ENCODE measurements at places on chromosomes 5 and 9.

- DNase-seq: no peak
Observed at GRCh38 chr5:2848619-2849018, 97.1 kb upstream of the IRX2 start.

- no peak for DNase-seq
Observed at GRCh38 chr9:127279717-127280285, 15.2 kb downstream of the GARNL3 start.

DNA sequence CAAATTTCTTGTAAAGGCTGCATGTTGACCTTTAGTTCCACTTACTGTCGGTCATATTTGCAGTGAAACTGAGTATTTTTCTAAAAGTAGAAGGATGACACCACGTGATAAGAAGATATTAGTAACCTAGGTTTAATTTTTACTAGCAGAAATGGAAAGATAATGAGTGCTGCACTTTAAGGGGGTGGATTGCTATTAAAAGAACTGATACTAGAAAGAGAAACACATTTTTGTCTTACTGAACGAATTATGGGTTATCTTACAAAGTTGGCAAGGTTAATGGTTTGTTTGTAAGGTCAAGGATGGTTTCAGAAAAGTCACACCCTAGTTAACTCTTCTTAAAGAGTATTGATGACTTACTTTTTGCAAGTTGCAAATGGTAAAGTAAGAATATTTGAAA is 2.4 kb downstream of the MACIR start:
- DNase-seq: no peak

- DNase-seq: no peak
Observed at GRCh38 chr5:149757197-149757947, 27.3 kb downstream of the PPARGC1B start.

- DNase-seq: no peak
Observed at GRCh38 chr5:33975852-33976251, 8.6 kb downstream of the SLC45A2 start.

DNA sequence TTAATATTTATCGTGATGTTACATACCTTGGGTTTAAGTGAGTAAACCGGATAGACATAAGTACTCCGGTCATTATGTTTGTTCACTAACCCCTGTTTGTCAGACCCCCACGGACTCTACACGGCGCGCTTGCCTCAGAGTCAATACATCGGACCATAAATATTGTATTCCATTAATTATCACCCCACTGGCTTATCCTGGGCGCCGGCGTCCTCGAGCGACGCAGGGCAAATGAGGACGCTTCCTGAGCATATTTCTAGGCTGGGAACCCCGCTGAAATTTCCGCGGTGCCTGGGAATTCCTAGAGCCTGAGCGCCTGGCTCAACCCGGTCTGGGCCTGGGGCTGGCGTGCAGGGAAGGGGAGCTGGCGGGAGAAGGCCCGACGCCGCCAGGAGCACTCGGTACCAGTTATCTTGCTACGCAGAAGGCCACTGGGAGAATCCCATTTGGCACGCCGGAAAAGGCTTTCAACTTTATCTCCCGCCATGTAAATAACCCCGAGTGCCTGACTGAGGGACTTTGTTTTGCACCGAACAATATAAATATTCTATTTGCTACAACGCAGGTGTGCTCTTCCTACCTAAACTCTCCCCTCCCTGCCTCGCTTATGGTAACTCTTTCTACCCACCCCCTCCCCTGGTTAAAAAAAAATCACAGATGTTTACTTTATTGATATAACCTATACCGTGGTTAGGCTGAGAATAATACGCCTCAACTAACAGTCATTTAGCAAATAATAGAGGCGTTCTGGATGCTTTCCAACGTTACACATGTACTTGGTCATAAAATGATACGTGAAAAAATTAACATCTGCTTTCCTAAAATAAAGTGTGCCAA is 19.4 kb downstream of the NR2F1 start:
- DNase-seq: no peak

- DNase-seq: no peak
Observed at GRCh38 chr5:133927300-133928180, 40.9 kb downstream of the C5orf15 start.

- no peak for DNase-seq
Observed at GRCh38 chr9:15572200-15572770, 19.4 kb downstream of the CCDC171 start.

GRCh38 chr9:112384690-112385089 is 4.8 kb downstream of the HSDL2 start:
- no peak for DNase-seq

DNA sequence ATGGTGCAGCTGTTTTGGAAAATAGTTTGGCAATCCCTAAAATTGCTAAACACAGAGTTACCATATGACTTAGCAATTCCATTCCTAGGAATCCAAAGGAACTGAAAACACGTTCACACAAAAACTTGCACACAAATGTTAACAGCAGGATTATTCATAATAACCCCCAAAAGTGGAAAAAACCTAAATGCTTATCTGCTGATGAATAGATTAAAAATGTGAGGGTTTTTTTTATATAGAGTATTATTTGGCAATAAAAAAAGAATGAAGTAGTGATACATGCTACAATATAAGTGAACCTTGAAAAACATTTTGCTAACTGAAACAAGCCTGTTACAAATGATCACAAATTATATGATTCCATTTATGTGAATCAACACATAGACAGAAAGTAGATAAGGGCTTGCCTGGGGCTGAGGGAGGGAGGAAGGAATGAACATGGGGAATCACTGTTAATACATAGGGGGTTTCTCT is 45.1 kb upstream of the TRIO start:
- DNase-seq: no peak

DNA sequence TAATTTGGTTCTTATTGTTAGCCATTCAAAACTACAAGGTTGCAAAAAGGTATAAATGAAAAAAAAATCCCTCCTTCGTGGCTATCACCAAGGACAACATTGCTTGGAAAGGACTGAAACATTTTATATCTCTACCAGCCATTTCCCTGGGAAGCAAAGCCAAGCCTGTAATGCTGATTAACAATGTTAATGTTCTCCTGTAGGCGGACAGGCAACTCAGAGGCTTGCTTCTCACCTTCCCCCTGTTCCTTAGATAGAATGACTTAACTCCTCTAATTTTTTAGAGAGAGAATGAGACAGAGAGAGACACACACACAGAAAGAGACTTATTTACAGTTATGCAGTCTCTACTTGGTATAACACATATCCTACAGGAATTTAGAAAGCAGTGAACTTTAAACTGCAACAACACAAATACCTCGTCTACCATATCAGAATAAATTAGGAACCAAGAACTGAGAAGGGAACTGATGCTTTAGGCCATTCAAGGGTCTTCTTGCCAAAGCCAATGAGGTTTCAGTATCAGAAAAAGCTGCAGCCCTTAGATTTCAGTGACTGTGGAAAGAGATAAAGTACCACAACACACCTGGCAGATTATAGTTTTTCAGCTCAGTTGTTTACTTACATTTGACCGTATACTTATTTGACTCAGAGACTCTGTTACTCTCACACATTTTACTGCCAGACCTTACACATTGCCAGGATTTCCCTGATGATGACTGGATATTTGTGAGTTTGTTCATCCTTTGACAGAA is 20.9 kb upstream of the MAN2A1 start:
- no peak for DNase-seq

- no peak for DNase-seq
Observed at GRCh38 chr9:112971415-112971814, 40.6 kb downstream of the ZNF883 start.

GRCh38 chr9:4066120-4066519 is 233.7 kb downstream of the GLIS3 start:
- no peak for DNase-seq

DNA sequence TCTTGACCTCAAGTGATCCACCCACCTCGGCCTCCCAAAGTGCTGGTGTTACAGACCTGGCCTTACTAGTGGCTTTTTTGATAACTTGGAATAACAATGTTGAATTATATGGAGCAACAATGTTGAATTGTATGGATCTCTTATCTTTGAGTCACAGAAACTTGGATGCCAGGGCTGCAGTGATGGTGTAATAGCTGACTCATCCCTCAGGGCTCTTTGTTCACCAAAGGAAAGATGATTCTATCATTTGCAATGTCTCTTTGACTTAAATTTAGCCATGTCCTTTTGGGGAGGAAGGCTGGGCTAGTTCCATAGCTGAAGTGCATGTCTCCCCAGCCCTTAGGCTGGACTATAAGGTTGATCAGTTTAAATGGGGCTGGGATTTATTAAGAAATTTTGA is 172.3 kb downstream of the PDZD2 start:
- DNase-seq: no peak

GRCh38 chr5:31453522-31453921 is 78.4 kb downstream of the DROSHA start:
- DNase-seq: no peak

DNA sequence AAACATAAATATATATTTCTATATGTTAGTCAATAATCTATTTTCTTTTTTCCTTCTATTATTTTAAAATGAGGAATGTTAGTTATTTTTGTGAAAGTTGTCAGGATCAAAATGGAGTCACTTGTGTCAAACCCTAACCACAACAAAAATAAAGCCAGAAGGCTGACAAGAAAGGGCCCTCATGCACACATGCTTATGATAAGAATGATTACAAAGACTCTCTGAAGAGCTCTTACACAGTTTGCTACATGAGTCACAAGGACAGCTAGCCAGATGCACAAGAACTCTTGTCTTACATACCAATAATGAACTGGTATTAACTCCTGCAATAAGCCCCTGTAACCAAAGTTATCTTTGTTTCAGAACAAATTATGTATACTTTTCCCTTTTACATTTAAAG is 64.7 kb downstream of the GGTA1 start:
- DNase-seq: no peak

GRCh38 chr5:53643445-53643844 is 83.0 kb downstream of the NDUFS4 start:
- no peak for DNase-seq

GRCh38 chr5:113488645-113489184 is 462 bp upstream of the MCC start:
- DNase-seq: no peak

GRCh38 chr9:79656169-79656568 is 84.4 kb downstream of the TLE4 start:
- no peak for DNase-seq

GRCh38 chr9:6997330-6997729 is 239.6 kb downstream of the KDM4C start:
- no peak for DNase-seq

DNA sequence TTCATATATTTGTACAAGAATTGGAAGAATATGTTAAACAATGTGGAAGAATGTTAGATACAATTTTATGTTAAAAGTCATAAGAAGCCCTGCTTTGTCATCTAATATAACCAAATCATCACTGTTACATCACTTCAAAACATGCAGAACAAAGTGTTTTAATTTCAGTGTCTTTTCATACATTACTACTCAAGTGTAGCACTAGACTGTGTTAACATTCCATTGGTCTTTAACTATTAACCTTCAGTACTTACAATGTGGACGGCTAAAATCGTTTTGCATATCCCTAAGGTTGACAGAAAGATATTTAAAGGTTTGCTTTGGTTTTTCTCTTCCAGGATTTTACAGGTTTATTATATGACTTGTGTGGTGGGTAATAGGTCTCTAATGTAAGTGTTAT is 50.9 kb downstream of the VCAN start:
- no peak for DNase-seq

- no peak for DNase-seq
Observed at GRCh38 chr9:83572524-83572923, 34.3 kb upstream of the FRMD3 start.

- DNase-seq: no peak
Observed at GRCh38 chr5:173831196-173831914, 56.8 kb upstream of the CPEB4 start.

- DNase-seq: no peak
Observed at GRCh38 chr5:133032852-133033742, 6.7 kb upstream of the ZCCHC10 start.

GRCh38 chr5:6582507-6583048 is 50.3 kb downstream of the NSUN2 start:
- DNase-seq: no peak

- no peak for DNase-seq
Observed at GRCh38 chr9:89165880-89166279, 12.7 kb downstream of the SHC3 start.

GRCh38 chr9:17837965-17838364 is 259.1 kb downstream of the SH3GL2 start:
- no peak for DNase-seq

- no peak for DNase-seq
Observed at GRCh38 chr9:7089406-7090193, 331.8 kb downstream of the KDM4C start.

DNA sequence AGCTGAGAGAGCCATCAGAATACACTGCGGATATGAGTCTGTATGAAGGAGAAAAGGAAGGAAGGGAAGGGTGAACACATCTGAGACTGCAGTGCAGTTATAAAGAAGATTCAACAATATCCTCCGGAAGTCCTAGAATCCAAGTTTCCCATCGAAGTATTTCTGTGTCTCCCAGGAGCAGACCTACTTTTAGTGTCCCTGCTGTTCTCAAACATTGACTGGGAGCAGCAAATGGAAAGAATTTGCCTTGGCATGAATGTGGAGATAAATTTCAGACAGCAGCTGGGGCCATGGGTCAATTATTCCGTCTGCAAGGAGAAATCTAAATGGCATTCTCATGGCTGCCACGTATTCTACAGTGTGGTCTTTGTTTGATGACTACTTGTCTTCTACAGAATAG is 478.1 kb upstream of the SMC2 start:
- DNase-seq: no peak

GRCh38 chr9:98877311-98877710 is 66.4 kb upstream of the COL15A1 start:
- no peak for DNase-seq

DNA sequence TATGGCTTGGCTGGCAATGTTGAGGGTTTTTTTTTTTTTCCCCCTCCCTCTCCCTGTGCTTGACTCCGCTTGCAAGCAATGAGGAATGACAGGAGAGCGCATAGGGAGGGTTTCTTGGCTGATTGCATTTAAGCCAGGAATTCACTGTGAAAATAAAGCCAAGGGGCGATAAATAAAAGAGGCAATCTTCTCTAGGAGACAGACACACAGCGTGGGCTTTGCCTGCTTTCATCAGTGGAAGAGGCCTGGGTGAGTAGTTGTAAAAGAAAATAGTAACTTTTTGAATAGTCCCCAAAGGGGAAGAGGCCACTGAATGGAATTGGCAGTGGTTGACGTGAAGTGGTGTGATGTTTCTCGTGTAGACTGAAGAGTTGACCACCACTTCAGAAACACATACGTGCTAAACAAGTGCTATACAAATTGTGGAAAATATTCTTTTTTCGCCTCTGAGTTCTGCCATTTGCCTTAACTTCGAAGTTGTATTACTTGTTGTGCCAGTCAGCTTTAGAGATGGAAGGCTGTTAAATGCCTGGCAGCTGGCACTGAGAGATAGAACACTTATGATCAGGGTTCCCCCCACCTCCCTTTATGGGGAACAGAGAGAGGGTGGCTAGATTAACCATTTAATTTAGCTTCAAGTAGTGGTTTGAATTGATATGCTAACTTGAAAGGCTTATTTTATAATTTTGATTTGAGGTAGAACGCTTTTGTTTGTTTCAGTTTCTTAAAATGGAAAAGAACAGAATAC is 3.0 kb downstream of the ZSWIM6 start:
- no peak for DNase-seq

DNA sequence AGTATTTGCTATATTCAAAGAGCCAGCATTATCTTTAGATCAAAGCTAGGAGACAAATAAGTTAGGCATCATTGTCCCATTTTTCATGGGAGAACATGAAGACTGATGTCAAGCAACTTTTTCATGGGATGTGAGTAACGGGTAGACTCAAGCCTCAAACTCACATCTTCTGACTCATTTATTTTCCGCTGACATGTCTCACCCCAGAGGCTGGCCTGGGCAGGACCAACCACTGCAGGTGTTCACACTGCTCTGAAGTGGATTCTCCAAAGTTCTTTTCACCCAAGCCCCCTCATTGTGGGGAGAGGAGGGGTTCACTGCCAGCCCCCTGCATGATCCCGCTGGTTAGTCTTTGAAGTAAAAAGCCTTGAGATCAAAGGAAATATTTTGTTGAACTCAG is 34.9 kb upstream of the BASP1 start:
- DNase-seq: no peak
